Suprapubic skin (tissue), 4 donors: ENCODE measurements at places on chromosomes 12 and 14.

DNA sequence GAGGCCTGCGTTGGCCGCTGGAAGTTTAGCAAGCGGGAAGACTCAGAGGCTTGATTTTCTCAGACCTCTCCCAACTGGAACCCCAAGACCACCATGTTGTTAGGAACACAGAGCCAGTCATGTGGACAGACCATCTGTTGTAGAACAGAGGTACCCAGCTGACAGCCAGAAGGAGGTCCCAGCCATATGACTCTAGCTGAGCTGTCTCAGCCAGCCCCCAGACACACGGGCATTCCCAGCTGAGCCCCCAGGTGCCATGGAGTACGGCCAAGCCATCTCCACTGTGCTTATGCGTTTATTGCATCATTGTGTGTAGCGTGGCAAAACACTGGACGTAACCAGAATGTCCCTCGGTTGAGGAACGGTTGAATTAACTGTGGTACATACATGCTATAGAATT lies 421.9 kb downstream of the TMEM132D start:
- no peak for DNase-seq

DNA sequence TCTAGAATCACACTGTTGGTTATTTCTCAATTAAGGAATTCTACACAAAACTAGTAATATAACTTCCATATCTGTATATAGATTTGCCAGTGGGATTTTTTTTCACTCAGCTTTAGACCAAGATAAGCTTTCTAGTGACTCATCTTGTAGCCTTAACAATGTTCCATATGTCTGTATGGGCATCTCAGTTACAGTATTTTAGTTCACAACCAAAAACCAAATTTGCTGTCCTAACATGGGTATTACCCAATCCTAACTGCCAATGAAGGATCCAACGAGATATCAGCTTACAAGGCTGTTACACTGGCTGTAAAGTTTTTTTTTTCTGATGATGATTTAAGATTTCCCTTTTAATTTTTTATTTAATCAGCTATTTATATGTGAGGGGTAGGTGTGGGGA lies 31.5 kb upstream of the KRR1 start:
- no peak for DNase-seq

DNA sequence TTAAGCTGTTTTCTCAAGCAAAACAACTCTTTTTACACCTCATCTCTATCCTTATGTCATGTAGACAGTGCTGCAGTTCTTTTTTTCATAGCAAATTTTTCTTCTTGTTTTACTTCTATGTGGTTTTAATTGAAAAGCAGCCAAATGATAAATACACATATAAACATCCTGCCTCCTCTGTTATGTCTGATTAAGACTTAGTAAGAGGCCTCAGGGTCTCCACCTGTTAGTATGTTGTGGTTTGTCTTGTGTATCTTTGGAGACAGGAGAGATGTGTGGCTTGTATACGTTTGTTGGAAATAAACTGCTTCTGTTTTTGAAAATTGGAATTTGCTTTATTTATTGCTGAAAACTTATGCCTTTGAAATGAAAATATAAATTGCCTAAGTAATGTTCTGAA lies 32.0 kb downstream of the PEX5 start:
- no peak for DNase-seq

- no peak for DNase-seq
Measured at GRCh38 chr12:45402288-45402687, 186.4 kb downstream of the ANO6 start.

- no peak for DNase-seq
Measured at GRCh38 chr14:99181804-99182520, 90.0 kb downstream of the BCL11B start.

GRCh38 chr12:31386364-31386777 lies 60.4 kb upstream of the SINHCAF start:
- no peak for DNase-seq

DNA sequence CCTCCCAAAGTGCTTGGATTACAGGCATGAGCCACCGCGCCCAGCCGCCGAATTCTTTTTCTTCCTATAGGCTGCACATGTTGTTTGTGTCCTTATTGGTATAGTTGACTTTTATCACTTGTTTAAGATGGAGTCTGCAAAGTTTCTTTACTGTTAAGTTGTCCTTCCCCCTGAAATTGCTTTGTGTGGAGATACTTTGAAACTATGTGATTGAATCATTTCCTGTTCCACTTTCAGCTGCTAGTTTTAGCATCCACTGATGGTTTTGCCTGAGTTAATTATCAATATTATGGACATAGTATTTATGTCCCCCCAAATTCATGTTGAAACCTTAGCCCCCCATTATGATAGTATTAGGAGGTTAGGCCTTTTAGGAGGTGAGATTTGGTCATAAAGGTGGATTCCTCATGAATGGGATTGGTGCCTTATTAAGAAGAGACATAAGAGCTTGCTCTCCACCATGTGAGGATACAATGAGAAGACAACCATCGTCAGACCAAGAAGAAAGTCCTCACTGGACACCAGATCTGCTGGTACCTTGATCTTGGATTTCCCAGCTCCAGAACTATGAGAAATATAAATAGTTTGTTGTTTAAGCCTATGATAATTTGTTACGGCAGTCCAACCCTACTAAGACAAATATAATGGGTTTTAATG lies 34.9 kb downstream of the PPHLN1 start:
- DNase-seq: no peak

GRCh38 chr12:107079172-107080011 lies 14.0 kb downstream of the CRY1 start:
- DNase-seq: no peak

GRCh38 chr12:94754653-94755052 lies 104.3 kb upstream of the TMCC3 start:
- no peak for DNase-seq
